Right ventricle myocardium inferior (tissue), 1 donor: ENCODE measurements at places on chromosomes 5 and 9. TPM values are rescaled to one million over a fixed set of nuclear protein-coding genes. Genes with fewer than 3 reads are reported as not detected.

AGPAT2 gene
- total RNA-seq: 57.9 TPM

NDUFA8 gene
- total RNA-seq: 297 TPM

DOLK gene
- 7.5 TPM for total RNA-seq

PCDHGA9 gene
- total RNA-seq: 4.2 TPM

TICAM2 gene
- total RNA-seq: 3.3 TPM

SLC25A2 gene
- not detected for total RNA-seq

KIF24 gene
- 0.78 TPM for total RNA-seq

SCGB3A2 gene
- not detected for total RNA-seq

NHP2 gene
- total RNA-seq: 79.8 TPM

ANKRD31 gene
- 0.05 TPM for total RNA-seq

REXO4 gene
- total RNA-seq: 18.7 TPM

MYMK gene
- total RNA-seq: not detected

DNAJA1 gene
- total RNA-seq: 82.3 TPM

SLC34A3 gene
- total RNA-seq: not detected

MARVELD2 gene
- total RNA-seq: 1.5 TPM

GRCh38 chr5:59390074-59390659 is 503.4 kb downstream of the PDE4D start:
- no peak for DNase-seq

DNA sequence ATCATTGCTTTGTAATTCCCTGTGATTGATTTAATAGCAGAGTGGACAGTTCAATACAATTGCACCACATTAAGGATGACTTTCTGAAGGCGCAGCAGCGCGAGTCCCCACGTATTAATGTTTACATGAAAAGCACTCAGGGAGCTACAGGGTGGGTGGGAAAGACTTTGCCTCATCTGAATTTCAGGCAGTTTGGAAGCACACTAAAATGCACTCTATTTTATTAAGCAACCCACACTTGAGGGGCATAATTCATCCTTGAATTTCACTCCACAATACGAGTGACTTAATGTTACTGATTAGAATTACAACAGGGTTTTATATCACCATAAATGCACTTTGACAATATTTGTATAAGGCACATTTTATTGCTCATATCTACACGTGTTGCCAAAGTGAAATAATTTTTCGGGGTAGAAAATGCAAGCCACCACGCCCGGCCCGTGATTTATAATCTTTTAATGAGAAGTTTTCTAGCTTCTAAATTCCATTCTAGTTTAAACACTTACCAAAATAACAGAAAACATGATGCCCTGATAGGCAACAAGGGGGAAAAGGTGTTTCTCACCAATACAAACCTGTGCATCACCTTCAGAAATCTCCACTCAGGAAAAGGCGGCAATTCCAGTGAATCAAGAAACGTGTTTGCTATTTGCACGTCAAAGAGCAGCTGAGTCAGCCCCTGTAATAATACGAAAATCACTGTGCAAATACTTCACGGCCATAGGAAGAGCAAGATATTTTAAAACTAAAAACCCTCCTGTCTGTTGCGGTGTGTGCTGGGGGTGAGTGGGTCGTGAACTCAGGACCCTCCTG is 40.5 kb downstream of the IRX4 start:
- DNase-seq: no peak

GRCh38 chr5:126519637-126520592 is 75.1 kb downstream of the ALDH7A1 start:
- DNase-seq: no peak

GRCh38 chr5:116507051-116507537 is 67.5 kb downstream of the SEMA6A start:
- no peak for DNase-seq

GRCh38 chr5:116572350-116573278 is 2.0 kb downstream of the SEMA6A start:
- DNase-seq: peak; percentile 65

GRCh38 chr5:149750596-149750995 is 20.5 kb downstream of the PPARGC1B start:
- no peak for DNase-seq

DNA sequence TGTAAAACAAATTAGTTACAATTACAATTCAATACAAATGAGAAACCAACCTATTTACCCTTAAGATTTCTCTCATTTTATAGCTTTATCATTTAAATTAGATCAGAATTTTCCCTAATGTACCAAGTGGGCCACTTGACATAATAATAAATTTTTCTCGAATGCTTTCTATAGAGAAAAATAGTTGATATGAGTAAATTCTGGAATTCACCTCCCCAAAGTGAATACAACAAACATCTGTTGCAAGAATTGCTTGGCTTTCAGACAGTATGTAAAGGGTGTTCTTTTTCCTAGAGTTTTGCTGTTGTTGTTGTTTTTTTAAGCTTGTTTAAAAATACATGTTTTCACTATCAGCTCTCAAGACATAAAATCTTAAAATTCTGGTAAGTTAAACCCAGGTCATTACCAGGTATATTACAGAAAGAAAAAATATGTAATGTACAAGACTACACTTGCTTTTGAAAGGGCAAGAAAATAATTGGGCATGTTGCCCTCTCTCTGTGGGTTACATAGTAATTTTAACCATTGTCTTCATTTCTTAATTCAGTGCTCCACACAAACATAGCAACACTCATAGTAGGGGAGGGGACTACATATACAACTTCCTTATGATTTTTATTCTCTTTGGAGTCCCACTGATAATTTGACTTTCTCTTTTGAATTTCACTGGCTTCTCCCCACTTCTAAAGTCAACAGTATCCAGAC is 200.6 kb downstream of the ARL15 start:
- DNase-seq: no peak

DNA sequence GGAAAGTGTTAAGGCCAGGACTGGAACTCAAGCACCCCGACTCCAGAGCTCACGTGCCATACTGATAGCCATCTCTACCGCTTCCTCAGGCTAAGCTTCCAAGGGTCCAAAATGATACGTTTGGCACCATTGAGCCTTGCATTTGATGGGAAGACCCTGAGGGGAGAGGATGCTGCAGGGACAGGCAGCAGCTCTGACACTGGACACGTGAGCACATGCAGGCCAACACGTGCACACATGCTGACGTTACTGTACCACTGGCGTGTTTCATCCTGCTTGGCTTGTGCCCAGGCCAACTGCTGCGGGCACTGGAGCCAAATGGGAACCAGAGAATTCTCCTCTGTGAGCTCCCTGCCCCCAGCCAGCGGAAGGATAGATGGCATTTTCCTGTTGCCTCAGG is 5.2 kb downstream of the FAT2 start:
- DNase-seq: no peak

GRCh38 chr9:3241290-3241689 is 284.5 kb downstream of the RFX3 start:
- DNase-seq: no peak

DNA sequence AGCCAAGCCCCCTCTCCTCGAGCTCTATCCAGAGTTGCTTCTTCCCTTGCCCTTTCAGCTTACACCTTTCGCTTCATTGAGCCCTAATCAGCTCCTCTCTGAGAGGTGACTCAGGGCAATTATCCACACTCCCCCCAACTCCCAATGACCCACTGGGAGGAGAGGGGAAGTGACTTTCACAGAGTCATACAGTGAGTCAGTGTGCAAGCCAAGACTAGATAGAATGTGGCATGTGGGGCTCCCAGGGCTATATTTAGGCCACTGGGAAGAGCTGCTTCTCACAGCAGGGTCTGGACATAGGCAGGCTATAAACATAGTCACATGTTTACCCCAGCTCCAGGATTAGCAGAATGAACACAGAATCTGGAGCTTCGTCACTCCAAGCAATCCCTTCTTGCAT is 57.4 kb downstream of the NRG2 start:
- DNase-seq: no peak

GRCh38 chr5:136032564-136032963 is 3.8 kb downstream of the TGFBI start:
- no peak for DNase-seq

DNA sequence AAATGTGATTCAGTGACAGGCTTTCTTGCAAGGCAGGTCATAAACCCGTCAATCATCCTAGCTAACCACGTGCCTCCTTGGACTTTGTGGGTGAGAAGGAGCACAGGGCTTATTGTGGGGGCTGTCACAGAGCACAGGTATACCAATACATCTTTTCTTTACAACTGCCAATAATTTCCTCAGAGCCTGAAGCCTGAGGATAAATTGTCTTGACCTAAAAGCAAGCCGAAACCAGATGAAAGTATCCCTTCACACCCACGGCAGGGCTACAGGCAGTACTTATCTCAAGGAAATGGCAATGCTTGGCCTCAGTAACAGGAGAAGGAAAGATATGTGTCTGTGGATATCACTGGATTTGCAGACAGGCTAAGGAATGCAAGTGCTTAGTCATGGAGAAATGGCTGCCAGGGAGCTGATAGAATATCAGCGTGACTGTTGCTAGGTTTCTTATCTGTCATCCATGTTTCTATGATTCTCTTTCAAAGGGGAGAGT is 90.3 kb upstream of the ZNF366 start:
- no peak for DNase-seq

DNA sequence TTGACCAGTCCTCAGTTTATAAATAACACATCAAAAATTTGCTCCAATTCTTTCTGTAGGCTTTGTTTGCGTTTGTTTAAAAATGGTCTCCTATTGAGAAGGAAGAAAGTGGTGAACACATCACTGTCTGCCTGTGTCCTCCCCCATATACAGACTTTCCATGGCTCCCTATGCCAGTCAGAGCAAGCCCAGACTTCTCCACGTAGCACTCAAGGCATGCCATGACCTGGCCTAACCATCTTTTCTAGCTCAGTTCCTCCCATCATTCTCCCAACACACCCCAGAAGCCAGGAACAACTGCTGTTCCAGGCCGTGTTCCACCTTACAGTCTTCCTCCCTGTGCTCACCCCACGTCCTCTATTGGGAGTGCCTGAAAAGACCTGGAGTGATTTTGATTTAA is 129.6 kb upstream of the ZNF618 start:
- no peak for DNase-seq

- DNase-seq: no peak
These were observed 296.7 kb downstream of the CSNK1G3 start for GRCh38 chr5:123808461-123809380.

GRCh38 chr5:137069358-137069757 is 429.8 kb downstream of the SPOCK1 start:
- DNase-seq: no peak

DNA sequence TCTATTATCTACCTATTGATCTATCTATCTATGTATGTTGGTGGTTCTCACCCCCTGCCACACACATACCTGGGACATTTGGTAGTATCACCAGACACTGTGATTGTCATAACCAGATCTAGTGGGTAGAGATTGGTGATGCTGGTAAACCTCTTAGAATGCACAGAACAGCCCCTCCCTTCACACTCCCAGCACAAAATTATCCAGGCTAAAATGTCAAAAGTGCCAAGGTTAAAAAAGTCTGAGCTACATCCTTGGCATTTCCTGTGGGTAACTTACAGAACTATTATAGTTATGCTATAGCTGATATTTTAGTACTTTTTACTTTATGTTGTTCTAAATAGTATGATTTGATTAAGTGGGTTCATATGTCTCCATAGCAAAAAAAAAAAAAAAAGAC is 151.0 kb downstream of the FER start:
- DNase-seq: no peak

- DNase-seq: no peak
These were observed 818.8 kb upstream of the TYRP1 start for GRCh38 chr9:11874414-11874813.

DNA sequence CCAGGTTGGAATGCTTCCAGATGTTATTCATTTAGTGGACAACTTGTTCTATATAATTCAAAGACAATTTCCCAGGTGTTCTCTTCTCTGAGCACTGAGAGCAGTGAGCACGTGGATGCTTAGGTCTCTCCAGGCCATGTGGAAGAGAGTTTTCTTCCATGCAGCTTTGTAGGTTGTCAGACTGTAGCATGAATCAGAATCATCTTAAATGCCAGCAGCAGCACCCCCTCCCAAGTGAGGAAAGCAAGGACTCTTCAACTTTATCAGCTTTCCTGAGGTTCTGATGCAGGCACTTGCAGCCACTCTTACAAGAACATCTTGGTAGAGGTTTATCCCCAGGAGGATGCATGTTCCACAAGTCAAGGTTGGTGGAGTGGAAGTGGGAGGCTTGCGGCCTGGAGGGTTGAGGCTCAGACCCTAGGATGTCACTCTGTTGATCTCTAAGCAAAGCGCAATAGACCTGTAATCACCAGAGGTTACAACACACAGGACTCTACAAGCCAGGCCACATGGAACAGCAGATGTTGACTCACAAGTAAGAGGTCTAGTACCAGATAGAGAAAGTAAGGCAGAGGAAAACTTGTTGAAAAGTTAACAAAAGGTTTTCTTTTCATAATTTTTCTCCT is 47.7 kb downstream of the UGCG start:
- no peak for DNase-seq

- DNase-seq: no peak
These were observed 868.1 kb upstream of the CDH9 start for GRCh38 chr5:27906481-27906880.

GRCh38 chr9:116027096-116027495 is 126.5 kb upstream of the PAPPA start:
- DNase-seq: no peak

- DNase-seq: no peak
These were observed 527.7 kb upstream of the WWC1 start for GRCh38 chr5:167763772-167764171.
